Kidney epithelial cell (primary cell): ENCODE measurements at places on chromosomes 11 and 22.
A peak's percentile ranks its signal among the peaks of the same experiment; 100 is the strongest.

GRCh38 chr11:35785287-35786167 is 123.0 kb downstream of the TRIM44 start:
- DNase-seq = no peak

DNA sequence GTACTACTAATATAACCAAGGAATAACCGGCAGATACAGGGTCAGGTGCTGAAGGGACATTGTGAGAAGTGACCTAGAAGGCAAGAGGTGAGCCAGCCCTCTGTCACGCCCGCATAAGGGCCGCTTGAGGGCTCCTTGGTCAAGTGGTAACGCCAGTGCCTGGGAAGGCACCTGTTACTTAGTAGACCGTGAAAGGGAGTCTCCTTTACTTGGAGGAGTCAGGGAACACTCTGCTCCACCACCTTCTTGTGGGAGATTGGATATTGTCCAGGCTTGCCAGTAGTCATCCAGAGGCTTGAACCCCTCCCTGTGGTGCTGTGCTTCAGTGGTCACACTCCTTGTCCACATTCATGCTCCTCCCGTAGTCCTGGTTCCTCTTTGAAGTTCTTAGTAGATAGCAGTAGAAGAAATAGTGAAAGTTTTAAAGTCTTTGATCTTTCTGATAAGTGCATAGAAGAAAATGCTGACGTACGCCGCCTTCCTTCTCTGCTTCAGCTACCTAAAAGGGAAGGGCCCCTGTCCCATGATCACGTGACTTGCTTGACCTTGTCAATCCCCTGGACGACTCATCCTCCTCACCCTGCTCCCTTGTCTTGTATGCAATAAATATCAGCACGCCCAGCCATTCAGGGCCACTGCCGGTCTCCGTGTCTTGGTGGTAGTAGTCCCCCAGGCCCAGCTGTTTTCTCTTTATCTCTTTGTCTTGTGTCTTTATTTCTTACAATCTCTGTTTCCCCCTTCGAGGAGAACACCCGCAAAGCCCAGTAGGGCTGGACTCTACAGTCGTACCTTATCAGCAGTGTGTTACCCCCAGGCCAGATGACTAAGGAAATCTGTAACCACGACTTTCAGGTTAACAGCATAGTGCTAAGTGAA is 6.1 kb downstream of the NUP50 start:
- DNase-seq = no peak

DNA sequence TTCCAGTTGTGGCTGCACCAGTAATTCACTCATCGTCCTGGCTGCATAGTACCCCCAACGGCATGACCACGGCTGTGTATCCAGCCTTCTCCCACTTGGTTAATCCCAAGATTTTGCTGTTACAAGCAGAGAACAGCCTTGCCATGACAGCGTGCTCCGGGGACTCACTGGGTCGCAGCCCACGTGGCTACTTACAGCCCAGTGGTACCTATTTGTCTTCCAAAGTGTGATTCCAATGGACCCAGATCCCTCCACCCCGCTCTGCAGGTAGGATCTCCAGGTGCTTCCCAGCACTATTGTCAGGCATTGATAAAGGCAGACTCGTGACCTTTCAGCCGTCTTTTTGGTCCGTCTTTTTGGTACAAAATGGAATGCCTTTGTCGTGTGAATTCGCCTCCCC is 119.0 kb upstream of the FGF3 start:
- DNase-seq = no peak

GRCh38 chr22:17684245-17684644 is 45.7 kb downstream of the BCL2L13 start:
- DNase-seq = no peak

DNA sequence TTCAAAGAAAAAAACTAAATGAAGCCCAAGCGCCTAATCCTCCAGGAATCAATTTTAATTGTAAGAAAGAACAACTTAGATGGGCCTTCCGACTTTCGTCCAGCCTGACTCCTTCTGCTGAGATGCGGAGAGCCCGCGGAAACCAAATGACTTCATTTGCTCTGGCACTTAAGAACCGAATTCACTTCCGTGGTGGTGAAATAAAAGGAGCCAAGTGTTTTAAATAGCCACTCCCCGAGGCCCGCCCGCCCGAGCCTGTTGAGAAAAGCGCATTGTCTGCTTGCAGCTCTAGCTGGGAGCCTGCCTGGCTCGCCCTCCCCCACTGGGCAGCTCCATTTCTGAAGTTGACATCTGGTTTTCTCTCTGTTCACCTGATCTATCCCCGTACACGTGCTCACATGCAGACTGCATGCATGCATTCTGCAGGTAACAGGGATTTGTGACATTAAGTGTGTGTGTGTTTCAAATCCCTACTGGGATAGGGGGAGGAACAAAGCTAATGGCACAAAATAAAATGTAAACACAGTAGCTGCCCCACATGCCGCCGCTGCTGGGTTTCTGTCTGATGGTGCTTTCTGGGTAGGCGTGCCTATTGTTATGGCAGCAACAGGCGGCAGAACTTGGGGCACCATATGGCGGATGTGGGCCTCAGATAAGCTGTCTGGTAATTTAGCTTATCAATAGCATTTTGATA is 6.2 kb downstream of the TEAD1 start:
- peak; percentile 70 for DNase-seq

DNA sequence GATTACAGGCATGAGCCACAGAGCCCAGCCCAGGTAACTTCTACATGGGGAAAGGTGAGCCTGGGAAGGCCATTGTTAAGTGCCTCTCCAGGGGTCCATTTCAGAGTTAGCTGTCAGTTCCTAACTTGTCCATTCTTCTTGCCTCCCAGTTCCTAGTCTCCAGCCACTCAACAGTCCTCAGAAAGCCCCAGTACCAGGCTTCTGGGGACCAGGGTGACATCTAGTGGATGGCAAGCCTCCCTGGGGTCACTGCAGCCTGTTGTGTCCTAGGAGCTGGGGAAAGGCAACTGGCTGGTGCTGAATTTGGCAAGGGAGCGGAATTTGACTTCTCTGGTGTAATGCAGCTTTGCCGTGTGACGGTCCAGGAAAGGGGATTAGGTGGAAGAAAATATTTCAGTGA is 2.1 kb downstream of the LGALS12 start:
- no peak for DNase-seq

DNA sequence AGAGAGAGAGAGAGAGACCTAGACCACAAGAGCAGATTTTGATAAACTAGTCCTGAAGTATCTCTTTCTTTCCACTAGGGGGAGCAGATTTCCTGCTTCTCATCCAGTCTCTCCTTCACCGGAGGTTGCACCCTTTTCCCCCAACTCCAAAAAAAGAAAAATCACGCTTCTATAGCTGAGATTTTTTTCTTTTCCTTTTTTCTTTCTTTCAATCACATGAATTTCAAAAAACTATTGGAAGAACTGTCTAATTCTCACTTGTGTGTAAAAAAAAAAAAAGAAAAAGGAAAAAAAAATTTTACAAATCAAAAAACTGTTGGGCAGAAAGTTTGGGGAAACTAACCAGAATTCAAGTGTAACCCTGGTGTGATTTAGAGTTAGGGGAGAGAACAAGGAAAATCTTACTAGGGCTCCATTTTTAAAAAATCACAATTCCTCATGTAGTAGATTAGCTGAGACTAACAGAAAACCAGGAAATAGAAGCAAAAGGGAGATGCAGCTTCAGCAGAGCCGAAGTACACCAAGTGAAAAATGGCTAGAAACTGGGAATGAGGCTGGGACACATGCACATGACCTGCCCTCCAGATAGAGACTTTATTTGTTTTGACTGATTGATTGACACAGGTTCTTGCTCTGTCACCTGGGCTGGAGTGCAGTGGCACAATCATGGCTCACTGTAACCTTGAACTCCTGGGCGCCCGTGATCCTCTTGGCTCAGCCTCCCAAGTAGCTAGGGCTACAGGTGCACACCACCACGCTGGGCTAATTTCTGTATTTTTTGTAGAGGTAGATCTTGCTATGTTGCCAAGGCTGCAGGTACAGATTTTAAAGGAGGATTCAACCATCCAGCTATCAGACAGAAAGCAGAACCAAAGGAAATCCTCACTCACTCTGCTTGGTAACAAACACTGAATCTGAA is 27.1 kb downstream of the SDHD start:
- peak; percentile 21 for DNase-seq

DNA sequence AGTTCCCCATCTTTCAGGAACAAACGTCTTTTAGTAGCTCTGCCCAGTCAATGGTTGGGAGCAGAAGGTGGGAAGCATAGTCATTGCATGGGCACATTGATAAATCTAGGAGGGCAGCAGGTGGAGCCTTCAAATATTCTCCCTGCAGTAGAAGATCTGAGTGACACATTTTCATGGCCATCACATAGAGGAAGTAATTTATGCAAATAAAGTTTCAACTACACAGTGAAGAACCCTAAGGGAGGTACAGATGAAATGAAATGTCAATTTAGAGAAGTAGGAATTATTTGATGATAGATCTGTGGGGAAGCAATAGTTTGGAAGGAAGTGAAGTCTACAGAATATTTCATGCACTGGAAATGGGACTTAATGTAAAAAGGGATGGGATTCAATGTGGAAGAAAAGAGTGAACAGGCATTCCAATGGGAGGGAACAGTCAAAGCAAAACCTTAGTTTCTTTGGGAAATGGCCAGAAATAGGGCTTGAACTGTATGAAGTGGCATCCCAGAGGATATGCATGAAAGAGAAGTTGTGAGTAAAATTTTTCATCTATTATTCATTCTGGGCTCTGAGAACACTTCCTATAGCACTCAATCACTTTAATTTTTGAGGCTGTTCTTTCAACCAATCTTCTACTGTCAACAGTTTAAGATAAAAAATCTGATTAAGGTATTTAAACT is 256.2 kb upstream of the LUZP2 start:
- no peak for DNase-seq

- no peak for DNase-seq
Observed at GRCh38 chr11:763073-763463, 14.2 kb downstream of the GATD1 start.

DNA sequence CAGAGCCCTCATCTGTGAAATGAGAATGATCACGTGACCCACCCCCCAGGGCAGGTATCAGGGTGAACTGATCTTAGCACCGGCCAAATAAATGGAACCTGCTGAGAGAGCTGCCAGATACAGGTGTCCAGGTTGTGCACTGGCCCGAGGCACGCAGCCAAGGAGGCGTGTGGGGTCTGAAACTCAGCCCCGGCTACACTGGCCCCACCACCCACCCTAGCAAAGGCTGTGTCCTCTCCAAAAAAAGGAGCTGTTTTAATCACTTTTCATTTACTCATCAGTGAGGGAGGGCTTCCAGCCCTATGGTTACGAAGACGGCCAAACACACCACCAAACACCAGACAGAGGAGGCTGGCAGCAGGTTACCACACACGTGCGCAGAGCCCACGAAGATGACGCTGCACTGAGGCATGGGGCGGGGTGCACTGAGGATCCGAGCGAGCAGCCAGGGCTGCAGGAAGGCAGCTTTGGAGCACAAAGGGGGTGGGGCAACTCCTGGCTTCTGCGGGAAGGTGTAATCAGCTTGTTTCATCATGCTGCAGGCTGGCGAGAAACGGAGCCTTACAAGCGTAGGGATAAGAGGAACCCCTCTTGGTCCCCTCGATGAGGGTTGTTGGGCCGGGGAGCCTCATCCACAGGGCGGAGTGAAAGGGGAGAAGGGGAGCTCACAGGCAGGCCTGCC is 19.5 kb upstream of the SLC22A12 start:
- DNase-seq = no peak

- no peak for DNase-seq
Observed at GRCh38 chr22:47199261-47199978, 437.0 kb downstream of the TBC1D22A start.

DNA sequence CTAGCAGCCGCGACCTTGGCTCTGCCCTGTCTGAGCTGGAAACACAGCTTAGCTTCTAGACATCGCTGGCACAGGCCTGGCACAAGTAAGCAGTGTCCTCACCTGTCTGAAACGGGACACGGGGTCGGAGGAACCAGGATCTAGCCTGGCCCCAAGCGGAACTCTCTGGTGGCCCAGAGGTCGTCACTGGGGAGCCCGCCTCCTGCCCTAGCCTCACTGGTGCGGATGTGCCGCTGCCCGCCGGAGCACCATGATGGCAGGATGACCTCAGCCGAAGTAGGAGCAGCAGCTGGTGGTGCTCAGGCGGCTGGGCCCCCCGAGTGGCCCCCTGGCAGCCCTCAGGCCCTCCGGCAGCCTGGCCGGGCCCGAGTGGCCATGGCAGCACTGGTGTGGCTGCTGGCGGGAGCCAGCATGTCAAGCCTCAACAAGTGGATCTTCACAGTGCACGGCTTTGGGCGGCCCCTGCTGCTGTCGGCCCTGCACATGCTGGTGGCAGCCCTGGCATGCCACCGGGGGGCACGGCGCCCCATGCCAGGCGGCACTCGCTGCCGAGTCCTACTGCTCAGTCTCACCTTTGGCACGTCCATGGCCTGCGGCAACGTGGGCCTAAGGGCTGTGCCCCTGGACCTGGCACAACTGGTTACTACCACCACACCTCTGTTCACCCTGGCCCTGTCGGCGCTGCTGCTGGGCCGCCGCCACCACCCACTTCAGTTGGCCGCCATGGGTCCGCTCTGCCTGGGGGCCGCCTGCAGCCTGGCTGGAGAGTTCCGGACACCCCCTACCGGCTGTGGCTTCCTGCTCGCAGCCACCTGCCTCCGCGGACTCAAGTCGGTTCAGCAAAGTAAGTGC is 871 bp downstream of the SLC35E4 start:
- DNase-seq = no peak

GRCh38 chr11:62555464-62556107 is 9.0 kb upstream of the AHNAK start:
- DNase-seq = no peak

GRCh38 chr22:44627521-44628139 is 74.4 kb upstream of the PRR5 start:
- no peak for DNase-seq

GRCh38 chr11:36090356-36091109 is 146.7 kb downstream of the LDLRAD3 start:
- DNase-seq = no peak

GRCh38 chr22:42797011-42797410 is 60.1 kb downstream of the ARFGAP3 start:
- no peak for DNase-seq

- DNase-seq = no peak
Observed at GRCh38 chr22:46393873-46394272, 58.4 kb downstream of the TRMU start.

- no peak for DNase-seq
Observed at GRCh38 chr11:2314136-2314524, 12.3 kb downstream of the TSPAN32 start.

- peak; percentile 7 for DNase-seq
Observed at GRCh38 chr22:30079952-30080533, at the start of gene HORMAD2. Gene HORMAD2 (plus strand): TSS chr22:30080464. CDS start chr22:30093953, 13,489 bp downstream.

DNA sequence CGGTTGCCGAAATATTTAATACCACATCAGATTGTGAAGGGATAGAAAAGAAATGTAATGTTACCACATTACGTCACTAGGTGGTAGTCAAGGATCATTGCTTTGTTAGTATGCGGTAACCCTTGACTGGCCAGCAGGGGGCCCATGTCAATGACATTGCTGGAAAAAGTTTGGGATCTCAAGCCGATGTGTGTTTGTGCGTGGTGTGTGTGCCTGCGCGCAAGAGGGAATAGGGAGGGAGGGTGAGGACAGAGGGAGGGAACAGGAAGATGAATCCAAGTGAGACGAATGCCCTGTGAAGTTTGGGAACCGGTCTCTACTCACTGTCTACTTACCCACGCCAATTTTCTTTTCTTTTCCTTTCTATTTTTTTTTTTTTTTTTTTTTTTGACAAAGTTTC is 10.7 kb upstream of the MRGPRX2 start:
- DNase-seq = no peak

GRCh38 chr22:44394246-44395117 is 81.7 kb upstream of the SHISAL1 start:
- DNase-seq = no peak
